ENCODE measurements at places on chromosomes 1 and 21. TPM values are rescaled to one million over a fixed set of nuclear protein-coding genes. Genes with fewer than 3 reads are reported as not detected.
A peak's percentile ranks its signal among the peaks of the same experiment; 100 is the strongest.

The ADAM30 gene
- total RNA-seq, result not detected

The FBXO2 gene
- 15.8 TPM for total RNA-seq

The DNMT3L gene
- not detected for total RNA-seq

The NCF2 gene
- 0.60 TPM for total RNA-seq

The BLACAT1 gene
- total RNA-seq, result 0.56 TPM

The TSPEAR gene
- total RNA-seq, result 3.2 TPM

The KCTD3 gene
- total RNA-seq, result 40.8 TPM

- DNase-seq, result no peak
Observed at GRCh38 chr1:64215576-64215975, 12.2 kb downstream of the UBE2U start.

- DNase-seq, result no peak
Observed at GRCh38 chr1:113683384-113684152, 75.7 kb downstream of the PHTF1 start.

DNA sequence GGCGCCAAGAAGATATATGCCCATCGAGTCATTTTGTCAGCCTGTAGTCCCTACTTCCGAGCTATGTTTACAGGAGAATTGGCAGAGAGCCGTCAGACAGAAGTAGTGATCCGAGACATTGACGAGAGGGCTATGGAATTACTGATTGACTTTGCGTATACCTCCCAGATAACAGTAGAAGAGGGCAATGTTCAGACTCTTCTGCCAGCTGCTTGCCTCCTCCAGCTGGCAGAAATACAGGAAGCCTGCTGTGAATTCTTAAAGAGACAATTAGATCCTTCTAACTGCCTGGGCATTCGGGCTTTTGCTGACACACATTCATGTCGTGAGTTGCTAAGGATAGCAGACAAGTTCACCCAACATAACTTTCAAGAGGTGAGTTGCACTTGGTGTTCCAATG lies 19.1 kb downstream of the KLHL20 start:
- DNase-seq, result no peak

- no peak for DNase-seq
Observed at GRCh38 chr1:53687901-53688300, 51.1 kb downstream of the GLIS1 start.

- no peak for DNase-seq
Observed at GRCh38 chr1:41426201-41426890, 58.1 kb downstream of the EDN2 start.

DNA sequence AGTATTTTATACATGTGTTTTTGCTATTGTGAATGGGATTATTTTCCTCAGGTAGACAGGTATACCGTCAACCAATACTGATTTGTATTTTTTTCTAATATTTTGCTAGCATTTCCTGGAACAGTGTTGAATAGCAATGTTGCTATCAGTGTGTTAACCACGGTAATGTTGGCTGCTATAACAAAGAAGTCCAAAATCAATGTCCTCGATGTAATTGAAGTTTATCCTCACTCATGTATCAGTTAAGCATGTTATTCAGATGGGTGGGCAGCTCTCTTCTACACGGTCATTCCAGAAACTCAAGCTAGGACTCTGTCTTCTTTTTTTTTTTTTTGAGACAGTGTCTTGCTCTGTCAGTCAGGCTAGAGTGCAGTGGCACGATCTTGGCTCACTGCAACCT lies 24.3 kb downstream of the DOP1B start:
- no peak for DNase-seq

DNA sequence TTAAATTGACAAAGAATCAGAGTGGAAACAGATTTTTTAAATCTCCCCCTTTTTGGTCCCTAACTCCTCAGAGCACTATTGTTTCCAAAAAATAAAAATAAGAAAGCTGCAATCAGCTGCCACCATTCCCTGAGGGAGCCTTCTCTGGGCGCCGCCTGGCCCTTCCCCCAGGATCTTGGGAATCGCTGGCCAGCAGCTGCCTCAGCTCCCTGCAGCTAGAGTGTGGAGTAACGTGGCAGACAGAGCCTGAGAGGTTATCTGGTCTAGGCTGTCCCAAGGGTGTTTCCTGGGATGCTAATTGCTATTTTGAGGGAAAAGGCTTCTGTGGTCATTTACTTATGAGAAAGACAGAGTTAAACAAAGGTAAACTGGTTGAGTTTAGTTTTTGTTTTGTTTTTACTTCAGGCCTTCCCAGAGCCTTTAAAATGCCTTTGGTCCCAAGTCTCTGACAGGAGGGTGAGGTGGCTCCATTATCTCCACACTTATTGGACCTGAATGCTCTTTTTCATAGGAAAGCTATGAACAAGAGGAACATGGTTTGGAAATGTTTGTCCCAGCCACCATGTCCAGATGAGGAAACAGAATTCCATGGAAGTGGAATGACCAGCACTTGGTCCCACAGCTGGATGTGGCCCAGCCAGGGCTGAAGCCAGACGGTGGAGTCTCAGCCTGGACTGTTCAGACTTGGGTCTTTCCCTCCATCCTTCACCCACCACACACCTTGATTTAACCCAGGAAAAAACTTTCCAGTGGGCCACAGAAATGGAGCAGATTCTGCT lies 14.1 kb upstream of the KIAA1614 start:
- peak; percentile 48 for DNase-seq

Data from cardiac muscle cell (in vitro differentiated cells and primary cell).